Activated CD4-positive, alpha-beta T cell treated with anti-CD3 and anti-CD28 coated beads, Interleukin-2, amount 50 U/mL, for 24 hours (primary cell): ENCODE measurements at places on chromosomes 2 and 18.

GRCh38 chr2:11680901-11681721 lies 11.1 kb upstream of the NTSR2 start:
- no peak for DNase-seq

DNA sequence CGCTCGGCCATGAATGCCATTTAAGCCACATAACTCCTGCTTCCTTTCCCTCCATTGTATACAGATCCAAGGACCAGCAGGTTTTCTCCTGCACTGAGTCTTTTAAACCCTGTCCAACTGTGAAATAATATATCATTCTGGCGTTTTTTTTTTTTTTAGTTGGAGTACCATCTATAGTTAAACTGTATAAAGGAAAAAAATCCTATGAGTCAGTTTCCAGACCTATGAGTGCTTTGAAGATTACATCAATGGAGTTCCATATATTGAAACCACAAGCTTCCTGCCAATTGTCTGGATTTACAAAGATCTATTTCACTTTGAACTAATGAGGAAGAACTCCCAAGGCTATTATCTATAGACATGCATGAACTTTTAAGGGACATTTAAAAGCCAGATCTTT lies 2.4 kb upstream of the MALT1 start:
- DNase-seq, result no peak

GRCh38 chr18:79450289-79451080 lies 54.8 kb downstream of the NFATC1 start:
- DNase-seq, result no peak

DNA sequence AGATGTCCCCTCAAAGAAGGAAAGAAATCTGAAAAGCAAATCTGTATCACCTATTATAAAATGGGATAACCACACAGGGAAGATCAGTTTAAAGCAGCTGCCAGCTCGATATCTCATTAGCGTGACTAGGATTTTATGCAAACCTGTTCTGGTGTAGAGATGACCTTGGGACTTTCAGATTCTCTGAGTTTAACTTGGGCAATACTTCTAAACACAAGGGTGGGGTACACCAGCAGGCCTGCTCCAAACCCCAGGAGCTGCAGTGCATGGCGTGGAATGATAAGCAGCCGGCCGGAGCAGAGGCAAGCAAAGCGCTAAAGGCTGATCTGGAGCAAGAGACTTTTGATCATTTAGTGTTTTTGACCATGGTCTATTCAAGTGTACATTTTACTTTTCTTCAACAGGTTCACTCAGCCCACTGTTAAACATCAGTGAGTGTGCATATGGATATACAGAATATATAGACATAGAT lies 4.7 kb downstream of the SERTAD2 start:
- no peak for DNase-seq

DNA sequence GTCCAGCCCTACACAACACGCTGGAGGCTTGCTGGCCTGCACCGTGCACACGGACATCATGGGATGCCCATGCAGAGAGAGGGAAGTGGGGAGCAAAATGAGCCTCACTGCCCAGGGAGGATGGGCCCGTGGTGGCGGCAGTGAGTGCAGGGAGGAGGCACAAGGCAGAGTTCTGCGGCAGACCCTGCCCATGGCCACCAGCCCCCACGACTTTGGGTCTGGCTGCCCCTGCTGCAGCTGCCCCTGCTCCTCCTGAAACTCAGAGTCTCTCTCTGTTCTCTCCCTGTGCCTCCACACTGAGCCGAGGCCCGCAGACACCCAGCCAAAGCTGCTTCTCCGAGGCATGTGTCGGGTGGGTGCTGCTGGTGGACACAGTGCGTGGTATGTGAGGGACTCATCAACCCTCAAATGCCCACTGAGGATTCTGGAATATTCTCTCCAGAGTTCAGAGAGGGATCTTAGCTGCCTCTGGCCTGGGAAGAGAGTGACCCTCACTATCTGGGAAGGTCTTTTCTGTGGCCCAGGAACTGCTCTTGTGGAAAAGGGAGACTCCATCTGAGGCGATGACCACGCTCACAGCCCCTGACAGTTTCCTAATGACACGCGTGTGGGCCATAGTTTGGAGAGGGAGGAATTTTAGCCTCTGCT lies 45.1 kb upstream of the HPCAL1 start:
- no peak for DNase-seq

DNA sequence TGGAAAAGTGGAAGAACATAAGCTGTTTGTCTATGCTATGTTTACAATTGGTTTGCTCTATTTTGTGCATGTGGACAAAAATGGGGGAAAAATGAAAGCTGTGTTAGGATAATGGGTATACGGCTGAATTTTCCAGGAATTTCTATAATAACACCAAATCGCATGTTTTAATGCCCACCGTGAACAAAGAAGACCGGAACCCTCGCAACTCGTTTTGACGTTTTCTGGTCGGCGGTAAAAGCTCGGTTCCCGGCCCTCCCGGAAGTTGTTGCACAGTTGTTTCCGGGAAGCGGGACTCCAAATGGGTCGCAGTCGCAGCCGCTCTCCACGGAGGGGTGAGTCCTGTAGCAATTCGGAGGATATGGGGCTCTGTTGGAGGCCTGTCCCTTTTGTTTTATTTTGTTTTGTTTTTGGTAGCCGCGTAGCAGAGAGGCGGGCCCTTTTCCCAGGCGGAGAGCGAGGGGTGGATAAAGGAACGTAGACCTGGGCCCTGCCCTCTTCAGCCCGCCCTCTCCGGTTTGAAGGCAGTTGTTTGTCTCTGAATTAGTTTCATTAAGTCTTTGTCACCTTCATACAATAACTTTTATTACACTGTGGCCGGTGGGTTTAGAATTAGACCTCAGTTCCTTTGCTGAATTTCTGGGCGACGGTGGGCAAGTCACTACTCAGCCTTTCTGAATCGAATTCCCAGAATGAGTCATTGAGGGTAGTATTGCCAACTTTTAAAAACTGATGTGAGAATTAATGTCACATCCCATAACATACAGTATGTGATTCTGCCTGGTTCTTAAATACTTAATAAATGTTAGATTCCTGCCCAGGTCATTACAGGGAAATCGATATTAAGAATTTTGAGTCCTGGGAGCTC lies at the start of gene SNRNP27:
Gene SNRNP27, plus strand, starts transcription at position 273 of the 868 bp plus-strand sequence. Its CDS starts 29 bp downstream, at position 302.
- DNase-seq, result peak; percentile 81

DNA sequence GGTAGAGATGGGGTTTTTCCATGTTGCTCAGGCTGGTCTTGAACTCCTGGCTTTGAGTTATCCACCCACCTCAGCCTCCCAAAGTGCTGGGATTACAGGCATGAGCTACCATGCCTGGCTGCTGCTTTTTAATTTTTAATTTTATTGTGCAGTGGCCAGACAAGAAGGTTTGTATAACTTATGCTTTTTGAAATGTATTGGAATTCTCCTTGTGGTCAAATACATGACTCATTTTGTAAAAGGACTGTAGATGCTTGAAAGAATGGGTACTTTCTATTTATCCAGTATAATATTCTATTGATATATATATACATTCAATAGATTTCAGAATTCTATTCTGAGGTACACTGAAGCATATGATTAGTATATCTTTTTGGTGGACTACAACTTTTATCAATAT lies 82.6 kb upstream of the ST3GAL5 start:
- DNase-seq, result no peak

- DNase-seq, result no peak
Observed at GRCh38 chr2:118954297-118955060, 12.5 kb downstream of the MARCO start.

DNA sequence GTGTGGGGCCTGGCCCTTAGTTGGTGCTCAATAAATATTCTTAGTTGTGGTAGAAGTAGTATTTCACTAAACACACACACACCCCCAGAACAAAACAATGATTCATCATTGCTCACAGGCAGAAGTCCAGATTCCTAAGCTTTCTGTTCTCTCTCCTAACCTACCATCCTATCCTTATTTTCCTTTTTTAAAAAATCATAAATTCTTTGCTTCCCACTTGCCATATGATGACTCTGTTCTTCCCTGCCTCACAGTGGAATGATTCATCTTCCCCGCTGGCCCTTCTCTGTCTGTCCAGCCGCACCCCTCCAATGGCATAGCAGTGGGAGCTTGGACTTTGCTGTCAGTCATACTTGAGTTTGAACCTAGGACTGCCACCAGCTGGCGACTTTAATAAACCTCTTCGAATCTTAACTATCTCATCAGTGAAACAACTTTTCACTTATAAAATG lies 5.2 kb downstream of the EML6 start:
- DNase-seq, result no peak

DNA sequence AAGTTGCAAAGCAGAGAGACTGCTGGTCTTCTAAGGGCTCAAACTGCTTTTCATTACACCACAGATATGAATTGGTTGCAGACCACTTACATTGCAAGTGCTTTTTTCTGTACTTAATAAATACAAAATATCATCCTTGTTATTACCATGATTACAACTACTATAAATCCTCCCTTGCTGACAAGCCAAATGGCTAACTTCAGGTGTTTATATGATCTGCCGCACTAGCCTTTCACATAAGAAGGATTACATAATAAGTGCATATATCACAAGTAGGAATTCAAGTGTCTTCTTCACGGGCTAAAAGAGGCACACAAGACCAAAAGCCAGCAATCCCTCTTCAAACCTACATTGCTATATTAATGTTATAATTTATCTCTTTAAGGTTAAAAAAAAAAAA lies 373.0 kb downstream of the ZEB2 start:
- DNase-seq, result no peak

DNA sequence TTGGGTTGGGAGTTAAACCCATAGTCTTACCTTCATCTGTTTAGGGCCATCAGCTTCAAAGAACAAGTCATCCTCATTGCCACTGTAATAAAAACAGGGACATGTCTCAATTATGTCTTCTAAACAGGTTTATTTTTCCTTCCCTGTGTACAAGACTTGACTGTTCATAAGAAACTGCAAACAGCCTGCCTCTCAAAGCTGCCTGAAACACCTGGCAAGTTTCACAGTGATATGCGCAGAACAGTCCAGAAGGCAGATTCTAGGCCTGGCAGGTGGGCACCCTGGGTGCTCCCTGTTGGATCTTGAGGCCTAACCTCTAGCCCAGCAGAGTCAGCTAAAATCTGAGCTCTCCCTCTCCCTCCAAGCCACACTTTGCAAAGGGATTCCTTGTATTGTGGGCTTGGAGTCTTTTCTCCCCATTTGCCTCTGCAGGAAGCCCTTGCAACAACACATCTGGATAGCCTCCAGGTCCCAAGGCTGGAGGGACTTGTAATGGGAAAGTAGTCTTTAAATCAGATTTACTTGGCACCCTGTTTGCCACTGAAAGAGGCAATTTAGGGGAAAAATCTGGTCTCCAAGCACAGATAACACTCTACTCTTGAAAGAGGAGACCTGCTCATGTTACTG lies 930 bp downstream of the IL1B start:
- no peak for DNase-seq
